Glomerular endothelial cell (primary cell): ENCODE measurements at places on chromosomes 6 and 20.

DNA sequence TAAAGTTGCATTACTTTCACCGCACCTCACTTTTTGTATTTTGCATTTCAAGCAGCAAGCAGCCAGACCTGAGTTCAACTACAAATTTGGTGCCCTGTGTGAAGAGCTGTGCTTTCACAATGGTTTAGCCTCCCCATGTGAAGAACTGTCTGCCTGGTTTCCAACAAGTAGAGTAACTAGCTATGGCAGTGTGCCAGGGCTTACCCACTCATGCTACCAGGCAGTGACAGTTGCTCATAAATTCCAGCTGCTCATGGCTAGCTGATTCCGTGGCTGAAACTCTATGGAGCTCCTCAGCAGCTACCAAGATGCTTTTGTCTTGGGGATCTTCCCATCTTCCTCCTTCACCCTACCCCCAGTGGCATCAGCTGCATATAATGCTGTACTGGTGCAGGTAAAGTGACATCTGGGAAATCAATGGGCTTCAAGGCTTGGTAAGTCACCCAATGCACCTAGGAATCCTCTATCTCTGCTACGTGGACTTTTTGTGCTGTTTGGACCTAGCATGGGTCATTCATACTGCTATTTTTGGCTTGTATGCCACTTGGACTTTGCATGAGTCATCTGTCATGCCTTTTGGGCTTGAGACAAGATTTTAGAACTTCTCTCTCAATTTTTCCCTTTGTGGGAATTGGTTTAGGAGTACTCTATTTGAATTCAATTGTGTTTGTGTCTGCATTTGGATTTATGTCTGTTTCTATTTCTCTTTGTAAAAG lies 176.5 kb upstream of the GJE1 start:
- DNase-seq = no peak

- DNase-seq = no peak
Measured at GRCh38 chr6:137309078-137309762, 90.0 kb upstream of the IFNGR1 start.

- DNase-seq = no peak
Measured at GRCh38 chr6:20608356-20608755, 74.1 kb downstream of the CDKAL1 start.

DNA sequence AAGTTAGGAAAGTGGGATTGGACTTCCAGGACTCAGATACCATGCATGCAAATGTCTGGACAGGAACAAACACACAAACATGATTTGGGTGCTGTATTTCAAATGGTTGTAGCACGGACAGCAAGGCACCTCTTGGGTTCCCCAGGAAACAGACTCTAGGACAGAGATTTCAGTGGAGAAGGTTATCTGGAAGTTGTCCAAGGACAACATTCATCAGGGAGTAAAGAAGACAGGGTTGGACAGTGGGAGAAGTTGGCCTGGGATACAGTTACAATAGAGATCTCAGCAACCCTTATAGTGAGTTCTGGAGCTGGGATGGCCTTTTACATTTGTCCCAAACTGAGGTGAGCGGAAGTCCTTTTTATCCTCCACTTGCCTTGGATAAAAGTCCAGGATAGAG lies 19.8 kb upstream of the TINAG start:
- no peak for DNase-seq

DNA sequence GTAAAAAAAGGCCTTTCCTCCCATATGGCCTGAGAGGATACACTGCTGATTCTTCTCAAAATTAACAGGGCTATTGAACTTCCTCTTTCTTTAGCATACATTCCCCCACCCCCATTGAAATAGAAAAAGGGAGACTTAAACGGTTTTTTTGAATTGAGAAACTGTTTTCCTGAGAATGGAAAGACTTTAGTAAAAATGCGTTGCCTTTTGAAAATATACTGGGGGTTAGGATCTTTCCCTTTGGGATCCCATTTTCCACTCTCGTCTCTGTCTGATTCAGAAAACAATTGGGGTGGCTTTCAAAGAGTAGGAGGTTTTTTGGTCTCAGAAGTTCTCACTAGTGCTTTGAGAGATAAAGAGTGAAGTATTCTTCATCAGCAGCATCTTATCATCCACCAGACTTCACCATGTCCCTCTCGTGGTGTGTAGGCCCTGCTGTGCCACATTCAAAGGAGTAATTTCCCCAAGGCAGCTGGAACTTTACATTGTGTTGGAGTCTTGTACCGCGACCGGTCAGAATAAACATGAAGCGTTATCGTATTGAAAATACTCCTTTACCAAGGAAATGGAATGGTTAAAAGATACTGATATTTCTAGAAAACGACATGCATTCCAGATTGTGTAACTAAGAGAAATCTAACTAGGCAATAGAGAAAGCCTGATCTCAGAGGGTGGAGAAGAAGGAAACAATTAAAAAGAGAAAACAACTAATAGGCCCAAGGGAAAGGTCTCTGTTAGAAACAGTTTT lies 10.6 kb downstream of the MYB start:
- DNase-seq = no peak
